ENCODE measurements at places on chromosomes 5 and 9.

DNA sequence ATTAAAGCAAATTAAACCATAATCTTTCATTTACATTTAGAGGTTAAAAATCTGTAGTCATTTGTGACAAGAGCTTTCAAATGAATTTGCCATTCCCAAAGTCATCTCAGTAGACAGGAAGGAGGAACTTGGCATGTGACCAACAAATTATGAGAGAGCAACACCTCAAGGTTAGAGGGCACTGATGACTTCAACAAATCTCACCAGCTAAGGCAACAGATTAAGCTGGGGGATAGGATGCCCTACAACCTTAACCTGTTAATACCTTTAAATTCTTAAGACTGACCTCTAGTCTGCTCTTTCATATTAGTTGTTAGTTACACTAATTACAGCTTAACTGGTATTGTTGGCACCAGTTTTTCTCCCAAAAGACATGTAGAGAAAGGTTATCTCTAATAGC, 18.4 kb downstream of the POU5F2 start:
- no peak for DNase-seq

DNA sequence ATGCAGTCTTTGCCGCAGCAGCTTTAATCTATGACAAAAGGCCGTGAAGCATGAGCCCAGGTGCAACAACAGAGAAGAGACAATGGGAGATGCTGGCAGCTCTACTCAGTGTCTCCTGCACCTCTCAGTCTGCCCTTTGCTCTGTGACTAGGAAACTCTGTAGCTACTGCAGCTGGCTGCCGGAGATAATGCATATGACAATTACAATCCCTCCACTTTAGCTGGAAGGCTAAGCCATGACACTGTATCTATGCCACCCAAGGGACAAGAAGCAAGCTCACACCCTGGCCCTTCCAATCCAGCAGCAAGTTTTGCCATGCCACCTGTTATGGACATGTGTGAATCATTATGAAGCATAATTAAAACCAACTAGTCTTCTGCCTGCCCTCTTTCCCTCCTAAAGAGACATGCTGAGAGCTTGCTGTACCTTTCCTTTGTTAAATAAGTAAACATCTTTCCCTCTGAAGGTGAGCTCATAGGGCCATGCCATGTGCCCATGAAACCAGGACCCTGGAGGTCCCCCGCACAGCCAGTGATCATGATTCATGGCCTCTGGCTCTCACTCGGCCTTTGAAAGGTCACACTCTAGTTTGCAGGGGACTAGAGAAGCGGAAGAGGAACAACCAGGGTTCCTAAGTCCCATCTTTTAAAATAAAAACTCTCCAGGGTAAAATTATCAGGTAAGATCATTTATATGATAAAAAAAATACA, 219.4 kb downstream of the SPOCK1 start:
- DNase-seq: no peak

DNA sequence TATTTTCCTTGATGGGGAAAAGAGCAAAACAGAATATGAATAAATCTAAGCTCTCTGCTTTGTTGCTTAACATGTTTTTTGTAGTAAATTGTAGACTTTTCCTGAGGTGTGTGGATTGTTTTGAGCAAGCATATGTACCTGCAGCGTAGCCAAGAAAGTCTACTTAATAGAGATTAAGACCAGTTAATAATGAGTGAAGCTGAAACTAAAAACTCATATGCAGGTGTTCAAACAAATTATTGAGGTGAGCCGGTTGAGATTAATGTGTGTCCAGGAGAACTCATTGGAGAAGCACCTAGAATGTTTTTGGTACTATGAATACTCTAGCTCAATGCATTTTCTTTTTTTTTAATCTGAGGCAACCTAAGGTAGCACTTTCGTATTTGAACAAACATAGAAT, 49.2 kb downstream of the COX7C start:
- DNase-seq: no peak

- DNase-seq: no peak
Measured at GRCh38 chr5:98637557-98637956, 135.9 kb upstream of the RGMB start.

Data from activated naive CD4-positive, alpha-beta T cell (primary cell).